GM12878 (cell line): ENCODE measurements at places on chromosomes 3 and 15.
A peak's percentile ranks its signal among the peaks of the same experiment; 100 is the strongest.

DNA sequence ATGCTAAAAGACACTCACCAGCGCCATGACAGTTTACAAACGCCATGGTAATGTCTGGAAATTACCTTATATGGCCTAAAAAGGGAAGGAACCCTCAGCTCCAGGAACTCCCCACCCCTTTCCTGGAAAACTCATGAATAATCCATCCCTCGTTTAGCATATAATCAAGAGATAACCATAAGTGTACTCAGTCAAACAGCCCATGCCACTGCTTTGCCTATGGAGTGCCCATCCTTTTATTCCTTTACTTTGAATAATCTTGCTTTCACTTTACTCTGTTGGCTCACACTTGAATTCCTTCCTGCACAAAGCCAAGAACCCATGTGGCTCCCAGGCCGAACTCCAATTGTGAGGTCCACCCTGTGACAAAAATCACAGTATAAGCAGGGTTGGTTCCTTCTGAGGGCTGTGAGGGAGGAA, 19.1 kb upstream of the FSTL1 start:
- no peak for DNase-seq

- DNase-seq, result no peak
These were observed 91.3 kb downstream of the SUCNR1 start for GRCh38 chr3:151964743-151965142.

GRCh38 chr3:187618722-187619121, 51.5 kb downstream of the SST start:
- DNase-seq, result no peak

GRCh38 chr3:141253326-141253725, 21.7 kb downstream of the PXYLP1 start:
- no peak for DNase-seq

DNA sequence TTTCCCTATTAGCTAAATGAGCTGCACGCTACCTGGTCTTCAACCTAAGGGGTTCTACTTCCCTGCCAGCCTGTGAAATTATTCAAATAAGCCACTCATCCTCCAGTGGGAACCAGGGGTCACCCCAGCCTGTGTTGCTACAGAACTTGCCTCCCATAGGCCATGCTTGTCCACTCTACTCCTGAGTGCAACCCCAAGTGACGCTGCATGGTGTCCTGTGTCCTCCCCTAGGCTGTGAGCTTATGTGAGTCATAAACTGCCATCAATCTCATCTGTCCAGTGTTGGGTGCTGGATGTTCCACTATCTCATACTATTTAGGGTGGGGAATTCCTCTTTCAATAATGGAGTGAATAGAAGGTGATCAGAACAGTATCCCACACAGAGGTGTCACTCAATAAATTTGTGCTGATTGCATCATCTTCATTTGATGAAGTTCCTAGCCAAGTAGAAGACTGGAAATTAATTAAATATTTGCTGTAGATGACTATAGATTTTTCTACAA, 49.8 kb upstream of the SSR3 start:
- DNase-seq, result no peak

- peak; percentile 67 for DNase-seq
These were observed 39.7 kb downstream of the NBEAL2 start for GRCh38 chr3:47019201-47019600.

GRCh38 chr3:107994956-107995715, 95.7 kb downstream of the CD47 start:
- no peak for DNase-seq

DNA sequence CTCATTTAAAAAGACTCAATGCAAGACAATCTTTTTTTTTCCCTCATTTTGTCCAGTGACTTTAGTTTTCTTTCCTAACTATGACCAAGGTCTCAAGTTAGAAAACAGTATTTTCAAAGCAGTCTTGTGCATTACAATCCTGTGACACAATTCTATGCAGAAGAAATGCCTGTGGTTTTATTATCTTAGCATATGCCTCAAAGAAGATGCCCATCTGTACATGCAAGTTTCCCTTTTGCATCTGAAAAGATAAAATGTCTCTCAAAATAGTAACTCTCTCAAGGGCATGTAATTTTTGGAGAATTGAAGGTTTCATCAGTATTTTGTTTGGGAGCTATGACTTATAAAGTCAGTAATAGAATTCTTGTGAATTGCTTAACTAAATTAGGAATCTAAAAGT, 292.0 kb upstream of the SUCLG2 start:
- no peak for DNase-seq

- no peak for DNase-seq
These were observed 50.3 kb upstream of the PPP2R3A start for GRCh38 chr3:135915206-135915605.

DNA sequence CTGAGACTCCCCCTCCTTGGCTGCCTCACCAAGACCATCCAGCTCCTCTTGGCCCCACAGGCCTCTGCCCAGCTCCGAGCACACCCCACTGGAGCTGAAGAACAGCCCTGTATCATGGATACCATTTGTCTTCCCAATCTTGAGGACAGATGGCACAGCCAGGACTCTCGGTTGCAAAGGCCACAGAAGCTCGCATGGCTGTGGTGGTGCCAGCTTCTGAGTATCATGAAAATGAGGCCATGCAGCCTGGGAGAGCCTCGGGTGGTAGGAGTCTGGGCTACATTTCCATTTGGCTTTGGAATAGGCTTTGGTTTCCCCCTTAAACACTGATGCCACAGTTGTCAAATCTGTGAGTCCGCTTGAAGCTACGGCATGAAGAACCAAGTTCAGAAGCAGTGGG, 106.6 kb downstream of the SEMA5B start:
- no peak for DNase-seq

DNA sequence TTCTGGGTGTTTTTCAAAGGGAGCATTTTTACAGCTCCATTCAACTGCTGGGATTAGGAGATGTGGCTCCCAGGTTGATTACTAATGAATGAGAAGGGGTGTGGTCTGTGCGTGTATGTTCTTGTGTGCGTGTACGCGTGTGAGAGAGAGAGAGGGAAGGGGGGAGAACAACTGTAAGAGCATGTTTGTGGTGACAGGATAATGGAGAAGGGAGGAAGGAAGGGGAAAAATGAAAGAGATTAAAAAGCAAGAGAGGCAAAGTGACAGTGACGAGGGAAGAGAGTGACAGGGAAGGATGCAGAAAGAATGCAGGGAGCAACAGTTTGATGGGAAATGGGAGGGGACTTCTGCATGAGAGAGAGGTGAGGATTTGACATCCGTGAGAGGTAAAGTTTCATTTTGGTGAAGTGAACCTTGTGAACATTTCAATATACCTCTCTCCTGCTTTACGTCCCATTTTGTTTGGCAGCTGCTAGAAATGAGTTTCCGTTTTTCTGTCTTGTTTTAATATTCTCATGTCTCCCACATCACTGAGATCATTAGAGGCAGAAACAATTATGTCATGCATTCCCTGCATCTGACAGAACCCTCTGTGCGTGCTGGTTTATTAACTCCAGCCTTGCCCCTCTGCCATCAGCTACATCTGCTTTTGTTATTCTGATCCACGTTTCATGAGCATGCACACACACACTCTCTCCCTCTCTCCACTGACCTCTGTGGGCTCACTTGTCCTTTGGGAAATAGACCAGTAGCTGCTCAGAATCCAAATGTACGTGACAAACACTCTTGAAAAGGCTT, 161.6 kb downstream of the GAP43 start:
- no peak for DNase-seq

DNA sequence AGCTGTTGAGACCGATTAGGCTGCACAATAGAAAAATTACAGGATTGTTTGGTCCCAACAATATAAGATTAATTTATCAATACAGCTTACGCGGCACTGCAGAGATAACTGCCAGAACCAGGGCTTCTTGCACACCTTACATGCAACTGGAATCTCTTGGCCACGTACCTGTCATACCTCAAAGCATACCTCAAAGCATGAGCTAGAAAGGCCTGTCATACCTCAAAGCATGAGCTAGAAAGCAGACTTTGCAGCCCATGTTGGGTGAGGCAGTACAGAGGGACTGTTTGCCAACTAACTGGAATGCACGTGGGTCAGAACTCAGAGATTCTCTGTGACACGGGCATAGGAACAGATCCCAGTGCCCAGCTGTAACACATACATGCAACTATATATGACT, 34.7 kb downstream of the NTRK3 start:
- DNase-seq, result no peak

DNA sequence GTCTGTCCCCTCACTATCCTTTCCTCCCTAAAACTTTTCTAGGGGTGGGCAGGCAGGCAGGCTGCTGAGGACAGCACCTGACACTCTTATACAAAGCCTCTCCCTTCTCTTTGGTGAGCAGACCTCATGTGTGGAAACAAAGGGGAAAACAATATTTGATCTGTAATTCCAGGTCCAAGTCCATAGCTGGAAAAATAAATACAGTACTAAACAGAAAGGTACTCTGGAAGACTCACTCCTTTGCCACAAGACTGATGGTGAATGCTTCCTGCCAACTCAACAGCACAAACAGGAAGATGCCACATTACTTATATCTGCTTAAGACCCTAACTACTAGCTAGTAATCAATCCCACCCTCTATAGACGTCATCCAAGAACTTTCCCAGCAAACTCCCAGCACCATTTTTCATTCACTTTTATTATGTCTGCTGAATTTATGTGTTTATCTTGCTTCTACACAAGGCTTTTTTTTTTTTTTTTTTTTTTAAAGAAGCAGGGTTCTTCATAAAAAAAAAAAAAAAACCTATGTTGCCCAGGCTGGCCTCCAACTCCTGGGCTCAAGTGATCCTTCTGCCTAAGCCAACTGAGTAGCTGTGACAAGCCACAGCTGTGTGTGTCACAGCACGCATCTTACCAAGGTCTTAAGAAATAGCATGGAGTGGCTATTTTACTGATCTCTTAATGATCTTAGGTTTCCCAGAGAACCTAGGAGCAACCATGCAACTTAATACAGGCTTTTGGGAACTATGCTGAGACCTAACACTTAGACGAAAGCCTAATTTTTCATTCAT, 44.2 kb upstream of the CSPG5 start:
- DNase-seq, result no peak

DNA sequence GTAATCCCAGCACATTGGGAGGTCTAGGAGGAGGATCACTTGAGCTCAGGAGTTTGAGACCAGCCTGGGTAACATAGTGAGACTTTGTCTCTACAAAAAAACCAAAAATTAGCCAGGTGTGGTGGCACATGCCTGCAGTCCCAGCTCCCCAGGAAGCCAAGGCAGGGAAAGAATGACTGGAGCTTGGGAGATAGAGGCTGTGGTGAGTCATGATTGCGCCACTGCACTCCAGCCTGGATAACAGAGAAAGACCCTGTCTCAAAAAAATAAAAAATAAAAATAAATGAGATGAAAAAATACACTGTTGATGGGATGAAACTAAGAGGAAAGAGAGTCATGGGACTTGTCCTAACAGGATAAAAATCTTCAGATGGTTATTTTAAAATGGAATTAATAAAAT, 137.6 kb downstream of the IMPG2 start:
- no peak for DNase-seq

- DNase-seq, result no peak
These were observed 301.7 kb upstream of the UMPS start for GRCh38 chr3:124428372-124429128.

- DNase-seq, result no peak
These were observed 129.1 kb upstream of the TGFBR2 start for GRCh38 chr3:30477149-30477921.

GRCh38 chr3:45110509-45110833, 35.7 kb downstream of the CDCP1 start:
- DNase-seq, result no peak

GRCh38 chr15:48177383-48177765, 721 bp downstream of the MYEF2 start:
- peak; percentile 11 for DNase-seq

GRCh38 chr3:186083746-186084145, 25.1 kb downstream of the ETV5 start:
- DNase-seq, result no peak

- no peak for DNase-seq
These were observed 4.2 kb downstream of the PRTG start for GRCh38 chr15:55738715-55739114.

GRCh38 chr3:59321881-59322540, 272.2 kb upstream of the CFAP20DC start:
- no peak for DNase-seq

DNA sequence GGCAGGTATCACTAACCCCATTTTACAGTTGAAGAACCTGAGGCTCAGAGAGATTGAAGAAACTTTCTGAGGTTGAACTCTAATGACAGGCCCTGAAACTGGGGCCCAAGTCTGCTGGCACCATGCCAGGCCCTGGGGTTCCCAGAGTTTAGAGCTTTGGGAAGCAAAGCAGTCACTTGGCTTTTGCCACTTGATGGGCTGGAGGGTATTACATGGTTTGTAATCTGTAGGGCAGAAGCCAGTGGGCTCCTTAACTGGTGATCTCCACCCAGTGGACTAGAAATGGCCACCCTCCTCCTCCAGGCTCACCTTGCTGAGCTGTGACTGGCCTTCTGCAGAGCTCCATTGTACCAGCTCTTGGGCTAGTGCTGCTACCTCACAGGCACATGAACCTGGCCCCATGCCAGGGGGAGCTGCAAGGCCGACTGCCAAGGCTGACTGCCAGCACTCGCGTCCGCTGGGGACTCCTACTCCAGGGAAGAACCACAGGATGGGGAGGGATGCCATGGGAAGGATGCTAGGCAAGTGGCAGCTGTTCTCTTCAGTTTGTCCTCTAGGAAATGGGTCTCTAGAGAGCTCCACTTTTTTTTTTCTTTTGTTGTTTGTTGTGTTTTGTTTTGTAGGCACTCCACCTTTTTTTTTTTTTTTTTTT, 104.8 kb downstream of the ETFA start:
- no peak for DNase-seq

- no peak for DNase-seq
These were observed 40.9 kb downstream of the GNB4 start for GRCh38 chr3:179410331-179410730.

GRCh38 chr3:115324056-115324455, 177.0 kb upstream of the ZBTB20 start:
- no peak for DNase-seq

DNA sequence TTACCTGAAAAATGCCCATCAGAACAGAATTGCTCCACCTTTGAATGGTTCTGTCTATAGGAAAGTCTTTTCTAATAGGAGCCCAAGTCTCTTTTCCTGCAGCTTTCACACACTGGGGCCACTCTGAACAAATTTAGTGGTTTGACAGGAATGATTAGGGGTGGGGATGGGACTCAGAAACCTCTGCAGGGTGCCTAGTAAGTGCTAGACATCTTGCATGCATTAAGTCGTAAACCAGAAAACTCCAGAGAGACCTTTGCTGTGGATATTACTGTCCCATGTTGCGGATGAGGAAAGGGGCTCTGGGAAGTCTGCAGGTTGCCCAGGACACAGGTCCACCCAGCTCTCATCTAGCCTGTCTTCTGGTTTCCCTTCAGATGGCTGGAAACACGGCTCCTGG, 189.7 kb downstream of the OPA1 start:
- DNase-seq, result no peak

- DNase-seq, result no peak
These were observed 21.7 kb downstream of the FBLN2 start for GRCh38 chr3:13570391-13571194.
